ENCODE measurements at places on chromosomes 7 and 10. TPM values are rescaled to one million over a fixed set of nuclear protein-coding genes. Genes with fewer than 3 reads are reported as not detected.

Gene AS3MT
- total RNA-seq = 0.58 TPM

Gene HOXA4
- not detected for total RNA-seq

Gene EMX2
- not detected for total RNA-seq

Gene PDK4
- not detected for total RNA-seq

Gene SEMA3E
- not detected for total RNA-seq

Gene HOXA6
- total RNA-seq = not detected

Gene NEUROD6
- not detected for total RNA-seq

Gene KCNH2
- total RNA-seq = 0.75 TPM

Gene SFMBT2
- 32.4 TPM for total RNA-seq

Gene AKR1C3
- total RNA-seq = 11.6 TPM

Gene EPHB6
- total RNA-seq = 23.6 TPM

Gene PNLIPRP2
- not detected for total RNA-seq

Gene TMEM176A
- not detected for total RNA-seq

Gene TYSND1
- total RNA-seq = 12.2 TPM

Gene MYH16
- not detected for total RNA-seq

Gene ABCB1
- 2.2 TPM for total RNA-seq

Gene ADAP1
- total RNA-seq = 14.1 TPM

Gene LDB3
- total RNA-seq = not detected

Gene SFTPA2
- total RNA-seq = not detected

Gene LRIT1
- total RNA-seq = not detected

Gene OLAH
- 9.0 TPM for total RNA-seq

Gene FIGNL1
- 29.8 TPM for total RNA-seq

Gene ADAM22
- total RNA-seq = 1.6 TPM

Gene GLI3
- total RNA-seq = not detected

Gene GOLGA7B
- 15.0 TPM for total RNA-seq

Gene TBX20
- 0.12 TPM for total RNA-seq

Gene TRIM73
- 13.2 TPM for total RNA-seq

Gene CUEDC2
- 62.6 TPM for total RNA-seq

Gene SUGCT
- 0.15 TPM for total RNA-seq

Gene TRIP6
- total RNA-seq = 21.3 TPM

Gene LRRD1
- total RNA-seq = not detected

Gene PCLO
- total RNA-seq = not detected

Gene ZNF32
- 22.9 TPM for total RNA-seq

Gene HOXA11
- not detected for total RNA-seq
